Fibroblast of lung (primary cell): ENCODE measurements at places on chromosomes 11 and 22.
A peak's percentile ranks its signal among the peaks of the same experiment; 100 is the strongest.

DNA sequence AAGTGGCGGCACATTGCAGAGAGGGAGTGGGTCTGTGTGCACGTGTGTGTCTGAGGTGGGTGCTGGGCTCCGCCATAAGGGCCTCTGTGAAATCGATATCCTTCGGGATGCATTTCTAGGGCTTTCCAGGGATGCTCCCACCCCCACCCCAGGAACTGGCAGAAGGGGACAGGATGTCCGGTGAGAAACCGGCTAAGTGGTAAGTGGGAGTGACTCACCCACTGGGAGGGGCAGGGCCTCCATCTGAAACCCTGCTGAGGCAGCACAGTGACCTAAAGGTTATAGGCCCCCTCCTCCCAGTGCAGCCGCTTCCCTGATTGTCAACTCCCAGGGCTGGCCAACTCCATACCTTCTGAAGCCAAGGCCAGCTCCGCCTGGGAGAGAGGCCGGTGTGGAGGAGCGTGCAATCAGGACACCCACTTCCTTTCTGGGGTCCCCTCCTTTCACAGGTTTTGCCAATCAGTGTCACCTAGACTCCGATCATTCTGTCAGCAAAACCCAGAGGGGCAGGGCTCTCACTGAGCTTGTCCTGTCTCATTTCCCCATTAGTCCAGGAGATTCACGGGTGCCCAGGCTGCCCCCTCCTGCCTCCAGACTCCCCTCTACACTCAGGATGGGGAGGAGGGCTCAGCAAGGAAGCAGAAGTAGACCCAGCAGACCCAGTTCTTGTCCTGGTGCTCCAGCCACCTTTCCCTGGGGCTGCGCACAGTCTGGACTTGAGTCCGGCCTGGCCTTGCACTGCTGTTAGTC, 44.5 kb downstream of the NECTIN1 start:
- DNase-seq: peak; percentile 79

DNA sequence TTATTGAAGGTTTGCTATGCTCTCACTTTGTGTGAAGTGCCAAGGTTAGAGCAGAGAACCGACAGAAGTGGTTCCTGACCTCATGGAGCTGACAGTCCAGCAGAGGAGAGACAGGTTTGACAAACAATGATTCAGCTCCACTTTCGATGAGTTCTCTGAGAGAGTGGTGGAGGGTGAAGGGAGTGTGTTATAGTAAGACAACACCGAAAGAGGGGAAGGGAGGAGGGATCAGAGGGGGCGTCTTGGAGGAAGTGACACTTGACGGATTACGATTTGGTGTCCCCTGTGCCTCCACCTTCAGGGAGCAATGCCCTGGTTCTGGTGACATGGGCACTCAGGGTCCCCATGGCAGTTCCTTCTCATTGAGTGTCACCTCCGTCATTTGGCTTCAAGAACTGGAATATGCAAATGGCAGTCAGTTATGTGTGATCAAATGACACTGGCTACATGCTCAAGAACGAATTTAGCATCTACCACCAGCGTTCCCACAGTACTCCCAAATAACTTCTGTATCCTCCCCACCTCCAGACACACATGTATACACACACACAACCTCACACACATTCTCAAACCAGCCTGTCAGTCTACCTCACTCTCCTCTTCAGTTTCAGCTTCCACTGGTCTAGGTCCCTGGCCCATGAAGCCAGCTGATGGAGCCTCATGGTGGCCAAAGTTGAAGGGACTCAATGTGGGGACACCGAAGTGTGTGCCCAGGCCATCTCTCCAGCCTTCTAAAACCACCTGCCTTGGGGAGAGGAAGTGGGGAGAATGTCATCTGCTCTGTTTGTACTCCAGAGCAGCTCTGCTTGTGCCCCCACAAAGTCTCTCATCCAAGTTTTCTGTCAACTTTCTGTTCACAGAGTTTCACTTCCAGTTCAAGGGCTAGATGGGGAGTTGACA, 31.4 kb upstream of the NUP160 start:
- DNase-seq: no peak

DNA sequence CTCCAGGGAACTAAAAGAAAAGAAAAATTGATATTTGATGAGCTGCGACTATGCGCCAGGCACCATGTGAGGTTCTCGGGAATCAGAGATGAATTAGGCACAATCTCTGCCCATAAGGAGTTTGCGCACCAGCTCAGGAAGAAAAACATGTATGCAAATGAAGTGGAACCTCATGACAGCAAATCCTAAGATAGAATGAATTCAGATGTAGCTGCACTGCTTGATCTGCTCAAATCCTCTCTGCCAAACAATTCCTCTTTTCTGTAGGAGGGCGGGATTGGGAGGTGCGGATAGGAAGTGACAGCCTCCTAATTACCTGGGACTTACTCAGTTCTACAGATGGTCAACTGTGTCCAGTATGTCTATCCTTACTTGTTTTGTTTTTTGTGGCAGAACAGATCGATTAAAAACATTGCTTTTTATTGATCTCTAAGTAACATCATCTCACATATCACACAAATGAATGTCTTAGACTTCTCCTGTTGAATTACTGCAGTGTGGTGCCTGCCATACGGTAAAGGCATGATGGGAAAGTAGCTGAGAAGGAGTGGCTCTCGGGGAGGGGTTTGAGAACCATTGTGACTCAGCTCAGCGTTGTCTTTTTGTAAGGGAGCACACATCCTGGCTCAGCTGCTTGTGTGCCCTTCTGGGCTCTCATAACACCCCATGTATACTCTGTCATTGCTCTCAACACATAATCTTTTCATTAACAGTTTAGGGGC, 13.9 kb downstream of the CRTAM start:
- peak; percentile 28 for DNase-seq

- no peak for DNase-seq
These were observed 39.8 kb downstream of the MYO18B start for GRCh38 chr22:25781801-25782200.

- no peak for DNase-seq
These were observed 34.7 kb downstream of the NUP50 start for GRCh38 chr22:45198463-45198795.

DNA sequence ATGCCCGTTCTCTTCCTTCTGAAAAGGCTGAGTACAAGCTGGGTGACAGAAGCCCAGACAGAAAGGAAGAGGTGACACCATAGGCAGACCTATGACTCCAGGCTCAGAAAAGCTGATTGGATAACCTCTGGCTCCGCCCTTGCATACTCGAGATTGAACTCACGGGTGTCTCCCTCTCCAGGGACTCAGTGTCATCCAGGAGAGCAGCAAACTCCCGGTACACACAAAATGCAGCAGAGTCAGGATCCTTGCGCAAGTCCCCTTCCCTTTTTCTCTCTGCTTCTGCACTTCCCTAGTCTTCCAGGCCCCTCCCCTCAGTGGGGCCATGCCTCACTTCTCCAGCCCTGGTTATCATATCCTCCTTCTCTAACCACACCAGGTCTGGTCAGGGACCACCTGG, 9.8 kb downstream of the SCN4B start:
- no peak for DNase-seq

- peak; percentile 64 for DNase-seq
These were observed at the start of gene HSPA8 for GRCh38 chr11:123061403-123062157. Gene HSPA8 (minus strand): TSS chr11:123062136. CDS start chr11:123061324, 812 bp downstream.

DNA sequence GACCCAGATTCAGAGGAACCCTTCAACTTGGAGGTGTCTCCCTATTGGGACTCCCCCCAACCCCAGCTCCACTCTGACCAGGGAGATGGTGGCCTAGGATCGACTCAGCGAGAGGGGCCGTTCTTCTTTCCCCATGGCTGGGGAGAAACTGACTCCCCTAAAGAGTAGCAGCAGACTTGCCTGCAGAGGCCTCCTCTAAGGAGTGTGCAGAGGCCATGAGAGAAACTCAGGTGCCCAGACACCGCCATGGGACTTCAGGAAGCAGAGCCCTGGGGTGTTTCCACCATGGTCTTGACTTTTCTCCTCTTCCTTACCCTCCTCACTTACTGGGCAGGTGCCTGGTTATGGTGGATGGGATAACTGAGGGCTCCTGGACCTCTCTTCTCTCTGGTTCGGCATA, 2.6 kb upstream of the TOP3B start:
- DNase-seq: no peak

DNA sequence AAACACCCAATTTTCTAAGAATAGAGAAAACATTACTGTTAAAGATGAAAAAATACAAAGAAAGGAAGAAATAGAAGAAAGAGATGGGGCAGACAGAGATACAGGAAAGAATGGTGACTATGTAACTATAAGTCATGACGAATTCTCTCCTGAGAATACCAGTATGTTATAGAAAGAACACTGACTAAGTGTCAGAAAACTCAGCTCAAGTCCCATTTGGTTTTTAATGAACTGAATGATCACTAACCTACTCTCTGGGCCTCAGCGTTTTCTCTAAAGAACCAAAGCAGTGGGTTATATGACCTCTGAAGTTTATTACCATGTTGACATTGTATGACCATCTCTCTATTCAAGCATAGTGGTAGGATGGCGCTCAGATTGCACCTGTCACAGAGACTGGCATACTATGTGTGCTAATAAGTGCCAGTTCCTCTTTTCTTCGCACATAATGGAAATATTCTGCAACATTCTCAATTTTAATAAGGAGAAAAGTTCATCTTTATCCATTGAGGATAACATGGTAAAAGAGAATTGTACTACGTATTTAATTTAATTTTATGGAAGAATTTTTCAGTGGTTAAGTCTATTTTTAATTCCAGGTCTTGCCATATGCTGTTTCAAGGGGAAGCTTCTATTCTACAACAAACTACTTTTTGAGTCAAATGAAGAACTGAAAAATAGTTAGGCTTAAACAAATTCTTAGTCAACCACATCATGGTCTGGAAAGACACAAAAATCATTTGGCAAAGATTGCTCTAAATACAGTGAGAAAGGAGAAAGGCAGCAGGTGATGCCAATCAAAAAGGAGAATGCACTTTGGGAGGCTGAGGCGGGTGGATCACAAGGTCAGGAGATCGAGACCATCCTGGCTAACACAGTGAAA, 25.0 kb upstream of the EED start:
- DNase-seq: no peak

DNA sequence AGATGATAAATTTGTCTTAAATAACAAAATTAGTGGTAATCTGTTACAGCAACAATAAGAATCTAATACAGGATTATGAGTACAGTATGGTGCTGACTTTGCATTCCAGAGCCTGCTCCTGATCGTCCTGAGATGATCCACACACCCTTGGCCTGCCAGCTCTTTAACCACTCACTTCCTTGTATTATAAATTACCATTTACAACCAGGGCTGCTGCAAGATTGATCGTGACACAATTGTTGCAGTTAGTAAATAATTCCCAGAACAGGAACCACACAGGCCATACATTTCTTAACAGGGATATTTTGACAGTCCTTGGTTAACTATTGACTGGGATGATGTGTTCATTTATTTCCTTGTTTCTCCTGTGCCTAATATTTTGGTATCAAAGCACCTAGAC, 3.8 kb upstream of the CBLIF start:
- no peak for DNase-seq

DNA sequence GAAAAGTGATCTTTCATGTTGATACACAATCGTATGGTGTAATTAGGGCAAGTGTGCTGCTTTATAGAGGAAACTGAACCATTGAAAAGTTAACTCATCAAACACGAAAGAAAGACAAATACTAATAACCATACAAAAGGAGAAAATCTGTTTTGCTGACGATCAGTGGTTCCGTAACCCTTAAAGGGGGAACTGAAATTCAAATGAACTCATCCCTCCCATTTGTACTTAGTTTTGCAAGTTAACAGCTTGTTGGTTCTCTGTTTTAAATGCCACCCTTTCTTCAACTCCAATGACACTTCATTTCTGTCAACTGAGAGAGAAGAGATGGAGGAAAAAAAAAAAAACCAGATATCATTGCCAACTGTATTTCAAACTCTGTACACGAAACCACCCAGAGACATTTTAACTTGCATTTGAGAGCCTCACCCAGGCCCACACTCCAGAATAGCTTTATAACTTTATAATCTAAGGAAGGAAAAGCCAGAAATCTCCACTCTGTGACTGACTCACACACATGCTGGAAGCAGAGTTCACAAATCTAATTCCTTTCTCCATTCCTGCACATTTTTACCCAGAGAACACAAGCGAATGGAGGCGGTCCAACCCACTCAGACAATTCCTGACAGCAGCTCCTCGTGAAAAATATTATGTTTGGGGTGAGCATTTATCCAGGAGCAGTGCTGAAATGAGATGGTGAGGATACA, 17.4 kb upstream of the CSNK2A3 start:
- no peak for DNase-seq

- DNase-seq: peak; percentile 27
These were observed 24.1 kb downstream of the APOL3 start for GRCh38 chr22:36136475-36136874.

GRCh38 chr11:40885250-40885954, 574.0 kb downstream of the LRRC4C start:
- DNase-seq: no peak

DNA sequence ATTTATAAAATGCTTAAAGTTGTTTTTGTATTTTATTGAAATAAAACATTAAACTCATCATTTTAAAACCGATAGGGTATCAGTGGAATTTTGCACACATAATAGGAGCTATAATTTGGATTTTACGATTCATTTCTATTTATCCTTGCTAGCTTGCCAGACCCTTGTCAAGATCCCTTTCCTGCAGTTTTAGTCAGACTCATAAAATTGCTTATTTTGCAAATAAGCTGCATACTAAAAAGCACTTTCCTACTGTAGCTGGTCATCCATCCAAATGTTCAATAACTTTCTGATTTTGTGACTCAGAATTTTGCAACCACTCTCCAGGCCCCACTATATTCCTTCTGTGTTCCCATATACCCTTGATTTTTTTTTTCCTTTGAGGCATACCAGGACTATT, 239.2 kb upstream of the CTSC start:
- DNase-seq: no peak

DNA sequence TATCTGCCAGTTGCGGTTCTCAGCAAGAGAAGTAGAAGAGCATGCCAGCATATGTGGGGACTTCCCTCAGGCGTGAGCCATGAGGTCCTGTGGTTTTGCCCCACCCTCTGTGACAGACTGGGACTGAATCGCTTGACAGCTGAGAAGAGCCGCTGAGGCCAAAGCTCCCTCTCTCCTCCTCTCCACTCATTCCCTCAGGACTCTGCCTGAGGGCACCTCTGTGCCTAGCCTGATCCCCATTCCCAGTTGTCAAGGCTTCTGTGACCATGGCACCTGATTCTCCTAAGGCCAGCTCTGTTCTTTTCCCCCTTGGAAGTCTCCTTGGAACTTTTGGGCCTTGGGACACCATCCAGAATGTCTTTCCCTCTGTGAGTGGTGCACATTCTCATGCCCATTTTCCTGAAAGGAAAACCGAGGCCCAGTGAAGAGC, 27.0 kb downstream of the ART5 start:
- DNase-seq: no peak

- DNase-seq: peak; percentile 14
These were observed 6.1 kb downstream of the GNB1L start for GRCh38 chr22:19848298-19849224.

DNA sequence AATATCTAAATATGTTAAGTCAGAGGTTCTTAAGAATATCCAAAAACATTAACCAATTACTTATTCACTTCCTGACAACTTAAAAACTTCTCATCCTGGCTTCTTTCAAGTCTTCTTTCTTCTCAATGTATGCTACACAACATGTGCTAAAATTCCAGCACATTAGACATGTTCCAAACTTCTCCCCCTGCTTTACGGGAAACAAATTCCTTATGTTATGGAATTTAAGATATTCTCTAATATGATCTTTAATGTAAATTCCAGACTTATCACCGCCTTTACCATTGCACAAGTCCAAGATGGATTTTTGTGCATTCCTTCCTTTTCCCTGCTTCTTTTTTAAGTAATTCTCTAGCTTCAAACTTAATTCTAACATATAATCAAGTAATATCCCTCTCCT, 964.5 kb upstream of the CHORDC1 start:
- DNase-seq: no peak
